ENCODE measurements at places on chromosomes 2 and 18.

- no peak for DNase-seq
These were observed 81.9 kb upstream of the VWC2L start for GRCh38 chr2:214328941-214329340.

DNA sequence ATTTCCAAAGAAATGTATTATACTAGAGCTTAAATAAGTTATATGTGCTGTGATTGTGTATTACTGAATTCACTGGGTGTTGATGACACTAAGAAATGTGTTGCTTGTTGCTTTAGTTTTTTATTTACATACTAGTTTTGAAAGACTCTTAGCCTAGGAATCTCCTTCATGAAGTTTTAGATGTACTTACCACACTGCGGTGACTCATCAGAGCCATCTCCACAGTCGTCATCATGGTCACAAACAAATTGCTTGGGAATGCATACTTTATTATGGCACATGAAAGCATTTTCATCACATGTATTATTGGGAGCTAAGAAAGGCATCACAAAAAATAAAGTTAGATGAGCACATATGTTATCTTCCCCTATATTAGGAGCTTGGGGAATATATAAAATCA lies 1624.2 kb downstream of the LRP1B start:
- no peak for DNase-seq

DNA sequence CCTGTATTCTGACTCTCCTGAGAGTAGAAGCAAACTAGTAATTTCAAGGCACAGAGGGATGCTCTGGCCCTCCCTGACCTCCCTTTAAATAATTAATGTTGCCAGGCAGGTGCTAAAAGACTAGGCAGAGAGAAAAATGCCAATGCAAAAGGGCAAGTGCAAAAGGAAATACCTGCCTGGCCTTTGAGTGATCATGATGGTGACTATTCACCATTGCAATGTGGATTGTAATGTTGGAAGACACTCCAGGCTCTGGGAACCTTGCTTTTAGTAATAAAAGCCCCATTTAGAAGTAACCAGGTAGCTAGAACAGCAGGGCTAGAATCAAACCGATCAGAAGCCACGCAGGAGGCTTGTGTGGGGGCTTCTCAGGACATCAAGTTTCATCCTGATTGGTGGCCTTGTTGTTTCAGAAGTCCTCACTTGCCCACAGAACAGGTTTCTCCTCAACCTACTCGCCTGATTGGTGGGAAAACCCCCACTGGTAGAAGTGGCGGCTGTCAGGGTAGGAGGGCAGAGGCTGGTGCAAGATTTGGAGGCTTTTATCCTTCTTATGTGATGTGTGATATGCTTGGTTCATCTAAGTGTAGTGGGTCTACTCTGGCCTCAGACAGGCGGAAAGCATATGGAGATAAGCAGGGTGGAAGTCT lies 16.0 kb upstream of the CHRNA1 start:
- DNase-seq: no peak

DNA sequence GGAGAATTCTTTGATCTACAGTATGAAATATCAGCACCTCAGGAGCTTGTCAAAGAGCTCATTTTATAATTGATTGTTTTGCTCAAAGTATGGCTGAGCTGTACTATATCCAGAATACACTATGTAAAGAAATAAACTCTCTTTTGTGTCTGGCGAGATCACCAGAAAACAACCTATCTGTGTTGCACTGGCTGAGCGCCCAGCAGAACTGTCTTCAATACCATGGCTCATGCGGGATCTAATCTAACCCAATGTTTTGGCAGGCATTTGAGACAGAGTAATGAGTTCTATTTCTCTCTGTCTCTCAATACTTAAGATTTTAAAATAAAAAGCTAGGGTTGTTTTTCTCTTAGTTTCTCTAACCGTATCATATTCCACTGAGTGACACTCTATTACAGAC lies 192.4 kb downstream of the L3MBTL4 start:
- DNase-seq: no peak

DNA sequence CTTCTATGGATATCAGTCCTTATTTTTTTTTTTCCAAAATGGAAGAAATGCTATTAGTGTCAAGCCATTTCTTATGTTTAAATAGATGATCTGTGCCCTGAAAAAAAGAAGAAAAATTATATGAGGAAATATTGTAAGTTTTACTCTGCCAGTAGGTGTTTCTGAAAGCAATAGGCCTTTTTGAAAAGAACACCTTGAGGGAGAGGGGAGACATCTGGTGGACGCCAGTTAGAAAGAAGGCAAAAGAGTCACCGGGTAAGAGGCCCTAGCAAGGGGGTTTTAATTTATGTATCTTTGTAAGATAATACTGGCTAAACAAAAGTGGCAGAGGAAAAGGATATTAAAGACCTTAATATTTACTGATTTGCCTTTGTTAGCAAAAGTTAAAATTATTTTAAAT lies 56.1 kb downstream of the DYNAP start:
- DNase-seq: no peak

DNA sequence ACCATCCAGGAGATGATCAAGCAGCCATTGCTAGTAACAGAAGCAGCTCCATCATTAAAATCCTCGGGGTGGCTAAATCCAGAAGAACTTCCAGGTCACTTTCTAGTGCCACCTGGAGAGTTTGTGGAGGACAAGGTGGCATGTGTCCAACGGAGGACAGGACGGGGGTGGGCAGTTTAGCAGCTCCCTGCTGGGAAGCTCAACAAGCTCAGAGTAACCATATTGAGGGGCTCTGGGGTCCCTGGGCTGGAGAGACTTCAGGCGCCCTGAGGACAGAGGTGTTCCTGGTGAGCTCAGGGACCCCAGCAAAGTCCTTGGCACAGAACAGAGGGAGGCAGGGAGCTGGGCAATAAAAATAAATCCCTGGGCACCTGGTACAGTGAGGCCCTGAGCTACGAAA lies 140.0 kb upstream of the FHL2 start:
- DNase-seq: no peak

- no peak for DNase-seq
These were observed 110.9 kb upstream of the CTDP1 start for GRCh38 chr18:79568543-79569205.

DNA sequence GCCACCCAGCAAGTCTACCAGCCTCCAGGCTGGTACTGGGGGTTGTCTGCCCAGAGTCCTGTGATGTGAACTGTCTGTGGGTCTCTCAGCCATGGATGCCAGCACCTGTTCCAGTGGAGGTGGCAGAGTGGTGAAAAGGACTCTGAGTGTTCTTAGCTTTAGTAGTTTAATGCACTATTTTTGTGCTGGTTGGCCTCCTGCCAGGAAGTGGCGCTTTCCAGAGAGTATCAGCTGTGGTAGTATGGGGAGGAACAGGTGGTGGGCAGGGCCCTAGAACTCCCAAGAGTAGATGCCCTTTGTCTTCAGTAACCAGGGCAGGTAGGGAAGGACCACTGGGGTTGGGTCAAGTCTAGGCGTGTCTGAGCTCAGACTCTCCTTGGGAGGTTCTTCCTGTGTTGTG lies 356.7 kb downstream of the STK39 start:
- no peak for DNase-seq

GRCh38 chr18:76963936-76964335 lies 141.6 kb downstream of the ZNF236 start:
- DNase-seq: no peak

DNA sequence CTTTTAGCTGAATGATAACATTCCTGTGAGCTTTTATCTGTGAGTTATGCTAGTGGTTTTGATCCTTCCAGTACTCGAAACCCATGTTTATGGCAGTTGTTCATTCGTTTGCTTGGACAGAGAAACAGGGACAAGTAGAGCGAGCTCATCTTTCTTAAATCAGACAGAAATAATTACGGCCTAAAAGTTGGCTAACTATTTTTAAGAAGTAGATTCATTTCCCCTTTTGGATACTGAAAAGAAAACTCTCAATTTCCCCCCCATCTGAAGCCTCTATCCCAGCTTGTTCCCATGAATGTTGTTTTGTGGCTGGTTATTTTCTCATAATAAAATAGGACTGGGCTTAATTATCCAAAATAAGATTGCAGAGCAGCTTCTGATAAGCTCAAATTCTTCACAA lies 67.1 kb downstream of the ANTXR1 start:
- no peak for DNase-seq

GRCh38 chr2:120367649-120368048 lies 21.7 kb downstream of the INHBB start:
- no peak for DNase-seq

GRCh38 chr2:10757814-10758286 lies 36.4 kb downstream of the ATP6V1C2 start:
- DNase-seq: no peak

DNA sequence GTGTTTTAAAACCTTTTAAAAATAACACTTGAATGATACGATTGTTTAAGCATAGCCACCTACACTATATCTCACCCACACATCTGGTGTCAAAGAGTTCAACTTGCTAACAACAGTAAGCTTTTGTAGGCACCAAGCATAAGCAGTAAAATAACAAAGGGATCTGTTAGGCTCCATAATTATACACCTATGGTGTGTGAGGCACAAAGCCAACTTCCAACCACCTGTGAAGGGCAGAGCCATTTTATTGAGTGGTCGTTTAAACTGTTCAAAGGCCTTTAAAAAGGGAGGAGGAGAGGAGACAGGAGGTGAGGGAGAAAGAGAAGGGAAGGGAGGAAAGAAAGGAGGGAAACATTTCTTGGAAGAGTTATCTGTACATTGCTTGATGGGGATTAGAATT lies 27.9 kb downstream of the NEMP2 start:
- no peak for DNase-seq

DNA sequence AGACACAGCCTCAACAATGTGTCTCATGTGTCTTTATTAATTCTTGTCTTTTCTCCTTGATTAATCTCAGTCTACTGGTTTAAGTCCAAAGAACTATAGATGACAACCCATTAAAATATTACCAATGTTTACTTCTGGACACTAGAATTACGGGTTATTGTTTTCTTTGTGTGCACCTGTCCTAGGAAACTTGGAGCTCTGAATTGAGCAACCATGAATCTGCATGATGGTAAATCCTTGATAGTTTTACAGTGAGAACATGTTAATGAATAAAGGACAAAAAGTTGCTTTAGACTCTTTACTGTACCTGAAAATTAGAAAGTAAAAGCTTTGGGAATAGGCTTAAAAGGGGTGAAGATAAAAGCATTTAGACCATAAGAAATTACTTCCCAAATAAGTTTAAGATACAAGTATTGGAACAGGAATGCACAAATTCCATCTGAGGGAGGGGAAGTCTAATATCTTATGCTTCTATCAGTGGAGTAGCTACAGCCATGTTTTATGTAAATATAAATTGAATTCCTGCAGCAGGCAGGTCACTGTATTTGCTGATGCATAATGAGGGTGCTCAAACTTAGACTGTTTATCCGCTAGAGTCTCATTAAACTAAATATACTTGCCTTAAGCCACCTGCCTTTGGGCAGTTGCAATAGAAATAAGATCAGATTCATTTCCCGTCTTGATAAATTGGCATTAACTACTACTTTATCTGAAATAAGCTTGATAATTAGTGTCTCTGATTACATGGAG lies 603.7 kb upstream of the GCFC2 start:
- DNase-seq: no peak

- DNase-seq: no peak
These were observed 60.4 kb downstream of the MAPK4 start for GRCh38 chr18:50620319-50620718.

- DNase-seq: no peak
These were observed 46.3 kb downstream of the LMAN2L start for GRCh38 chr2:96693286-96694200.

All from stimulated activated CD8-positive, alpha-beta memory T cell treated with anti-CD3 and anti-CD28 coated beads, Interleukin-12 subunit alpha, Interleukin-12 subunit beta, amount 100 ng/mL, for 4 hours (primary cell).